ENCODE measurements at places on chromosomes 2 and 18.

DNA sequence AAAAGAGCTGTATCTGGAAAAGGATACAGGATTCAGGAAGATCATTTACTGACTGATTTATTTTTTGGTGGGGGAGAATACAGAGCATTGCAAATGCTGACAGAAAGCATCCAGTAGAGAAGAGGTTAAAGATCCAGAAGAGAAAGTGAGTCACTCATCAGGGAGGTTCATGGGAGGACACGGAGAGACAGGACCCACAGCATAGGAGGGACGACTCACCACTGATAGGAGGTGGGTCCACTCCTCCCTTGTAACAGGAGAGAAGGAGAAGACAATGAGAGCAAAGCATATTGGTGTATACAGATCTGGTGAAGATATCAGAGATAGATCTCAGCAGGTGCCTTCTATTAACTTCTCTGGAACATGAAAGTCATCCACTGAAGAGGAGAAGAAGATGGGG is 142.4 kb upstream of the AQP4 start:
- DNase-seq: no peak

- no peak for DNase-seq
Measured at GRCh38 chr2:19488009-19488691, 129.7 kb upstream of the OSR1 start.

GRCh38 chr2:211070547-211070946 is 514.1 kb downstream of the CPS1 start:
- DNase-seq: no peak

DNA sequence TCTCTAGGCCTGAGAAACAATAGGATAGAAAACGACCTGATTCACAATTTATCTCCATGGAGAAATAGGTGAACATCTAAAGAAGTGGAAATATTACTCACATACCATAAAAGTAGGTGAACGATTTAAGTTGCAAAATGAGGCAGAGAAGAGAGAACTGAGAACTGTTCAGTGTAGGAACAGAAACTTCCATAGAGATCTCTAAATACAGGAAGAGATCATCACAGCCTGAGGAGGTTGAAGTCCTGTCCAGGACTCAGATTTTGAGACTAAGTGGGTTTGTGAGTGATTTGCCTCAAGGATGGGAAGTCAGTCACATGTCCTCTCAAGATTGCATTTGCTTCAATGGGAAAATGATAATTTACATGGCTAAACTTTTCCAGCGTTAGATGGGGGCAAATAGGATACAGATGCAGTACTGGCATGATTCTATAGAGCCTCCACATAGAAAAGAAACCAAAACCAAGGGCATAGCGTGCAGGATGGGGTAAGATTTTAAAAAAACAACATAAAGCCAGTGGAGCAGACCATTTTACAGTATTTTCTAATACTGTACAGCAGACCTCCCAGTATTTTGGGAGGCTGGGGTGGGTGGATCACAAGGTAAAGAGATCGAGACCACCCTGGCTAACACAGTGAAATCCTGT is 68.8 kb downstream of the MEP1B start:
- DNase-seq: no peak

DNA sequence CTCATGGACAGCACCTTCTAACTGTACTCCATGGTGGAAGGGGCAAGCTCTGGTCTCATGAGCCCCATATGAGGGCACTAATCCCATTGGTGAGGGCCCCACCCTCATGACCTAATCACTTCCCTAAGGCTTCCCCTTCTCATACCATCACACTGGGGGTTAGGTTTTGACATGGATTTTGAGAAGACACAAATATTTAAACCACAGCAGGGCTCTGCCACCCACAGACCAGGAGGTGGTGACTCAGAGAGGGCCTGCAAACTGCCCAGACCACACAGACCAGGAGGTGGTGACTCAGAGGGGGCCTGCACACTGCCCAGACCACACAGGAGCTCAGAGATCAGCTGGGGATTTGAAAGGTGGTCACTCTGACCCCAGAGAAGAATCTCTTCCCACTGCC is 222.0 kb downstream of the KLHL29 start:
- no peak for DNase-seq

DNA sequence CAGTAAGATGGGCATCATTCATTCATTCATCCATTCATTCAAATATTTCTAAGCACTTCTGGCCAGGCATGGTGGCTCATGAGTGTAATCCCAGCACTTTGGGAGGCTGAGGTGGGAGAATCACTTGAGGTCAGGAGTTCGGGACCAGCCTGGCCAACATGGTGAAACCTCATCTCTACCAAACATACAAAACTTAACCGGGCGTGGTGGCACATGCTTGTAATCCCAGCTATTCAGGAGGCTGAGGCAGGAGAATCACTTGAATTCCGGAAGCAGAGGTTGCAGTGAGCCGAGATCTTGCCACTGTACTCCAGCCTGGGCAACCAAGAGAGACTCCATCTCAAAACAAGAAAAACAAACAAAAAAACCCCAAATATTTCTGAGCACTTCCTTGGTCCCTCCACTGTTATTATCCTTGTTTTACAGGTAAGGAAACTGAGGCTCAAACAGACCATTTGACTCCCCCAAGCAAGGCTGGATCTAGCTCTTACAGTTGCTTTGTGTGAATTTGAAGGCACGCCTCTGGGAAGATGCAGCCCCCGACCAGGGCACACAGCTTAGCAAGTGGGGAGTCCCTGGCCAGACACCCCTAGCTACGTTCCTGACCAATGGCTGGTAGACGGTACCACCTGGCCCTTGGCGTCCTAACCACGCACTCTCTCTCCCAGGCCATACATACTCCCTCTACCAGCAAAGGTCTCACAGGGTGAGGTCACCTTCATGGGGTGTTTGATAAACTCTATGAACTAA is 50.6 kb upstream of the ODC1 start:
- DNase-seq: no peak

- DNase-seq: no peak
Measured at GRCh38 chr18:79779021-79779699, 18.6 kb upstream of the KCNG2 start.

DNA sequence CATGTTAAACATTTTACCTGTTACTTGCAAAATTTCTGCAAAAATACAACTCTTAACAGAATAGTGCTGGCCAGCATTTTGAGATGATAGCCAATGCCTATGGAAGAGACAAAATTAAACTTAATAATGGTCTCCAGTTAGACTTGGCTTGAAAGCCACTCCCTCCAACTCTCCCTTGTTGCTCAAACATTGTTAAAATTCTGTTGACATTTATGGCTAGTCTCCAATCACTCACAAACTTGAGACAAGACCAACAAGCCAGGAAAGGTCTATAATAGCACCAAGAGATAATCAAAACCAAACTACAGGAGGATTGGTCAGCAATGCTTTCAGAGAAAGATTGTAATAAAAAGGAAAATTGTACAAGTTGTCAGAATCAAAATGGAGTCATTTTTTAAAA is 770.7 kb upstream of the NXPH2 start:
- DNase-seq: no peak

- no peak for DNase-seq
Measured at GRCh38 chr18:48385596-48385995, 23.6 kb downstream of the ZBTB7C start.

- DNase-seq: no peak
Measured at GRCh38 chr18:23307567-23308295, 145.4 kb upstream of the RIOK3 start.

DNA sequence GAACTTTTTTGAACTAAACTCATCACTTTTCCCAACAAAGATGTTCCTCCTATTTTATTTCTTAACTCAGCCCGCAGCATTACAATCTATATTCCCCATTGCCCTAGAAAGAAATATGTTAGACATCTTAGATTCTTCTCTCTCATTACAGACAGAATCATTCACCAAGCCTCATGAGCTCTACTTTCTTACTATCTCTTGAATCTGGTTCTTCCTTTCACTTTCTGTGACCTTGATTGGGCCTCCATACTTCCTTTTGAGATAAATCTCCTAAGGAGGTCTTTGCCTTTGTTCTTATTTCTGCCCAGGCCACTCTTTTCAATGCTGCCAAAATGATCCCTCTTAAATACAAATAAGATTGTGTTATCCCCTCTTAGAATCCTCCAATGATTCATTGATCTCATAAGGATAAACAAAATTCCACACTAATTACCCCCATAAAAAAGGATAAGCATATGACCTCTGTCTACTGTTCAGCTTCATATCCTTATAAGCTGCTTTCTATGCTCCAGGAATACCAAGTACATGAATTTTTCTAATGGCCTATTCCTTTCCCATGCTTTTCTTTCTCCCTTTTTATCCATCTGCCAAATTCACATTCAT is 400.0 kb downstream of the ARHGAP15 start:
- no peak for DNase-seq

GRCh38 chr2:164793529-164793928 is 48.1 kb downstream of the COBLL1 start:
- DNase-seq: no peak

DNA sequence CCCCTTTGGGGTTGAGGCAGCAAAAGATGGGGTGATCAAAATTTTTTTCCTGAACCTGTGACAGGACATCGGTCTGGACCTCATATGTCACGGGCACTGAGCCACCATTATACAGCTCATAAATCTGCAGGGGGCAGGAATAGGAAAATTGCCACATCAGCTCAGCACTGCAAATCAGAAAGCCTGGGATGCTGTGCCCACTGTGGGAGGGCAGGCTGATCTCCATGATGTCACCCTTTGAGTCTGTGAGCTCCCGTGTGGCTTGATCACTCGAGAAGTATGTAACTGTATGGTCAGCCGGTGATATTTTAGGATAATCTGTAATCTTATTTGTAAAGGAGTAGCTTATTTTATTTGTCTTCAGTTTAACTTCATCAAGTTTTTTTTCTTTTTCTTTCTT is 17.7 kb upstream of the CRYBA2 start:
- no peak for DNase-seq

- no peak for DNase-seq
Measured at GRCh38 chr2:72271766-72272641, 124.3 kb upstream of the CYP26B1 start.

GRCh38 chr2:30172627-30173026 is 25.8 kb downstream of the YPEL5 start:
- no peak for DNase-seq

DNA sequence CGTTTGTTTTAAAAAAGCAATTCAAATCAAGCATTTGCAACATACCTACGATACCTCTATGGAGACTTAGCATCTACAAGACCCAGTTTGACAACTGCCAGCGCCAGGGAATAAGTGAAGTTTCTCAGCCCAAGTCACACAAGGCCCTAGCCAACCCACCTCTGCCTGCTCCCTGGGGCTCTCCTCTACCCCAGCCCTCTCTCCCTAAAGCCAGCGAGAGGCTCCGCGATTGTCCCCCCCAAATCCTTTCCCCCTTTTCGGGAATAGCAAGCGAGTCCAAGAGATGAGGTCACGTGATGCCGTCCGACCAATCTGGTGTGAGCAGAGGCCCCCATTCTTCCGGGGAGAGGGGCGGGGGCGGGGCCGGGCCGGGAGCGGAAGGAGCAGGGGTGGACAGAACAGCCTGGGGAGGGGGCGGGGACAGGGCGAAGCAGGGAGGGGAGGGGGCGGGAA is 102.2 kb upstream of the RAB6C start:
- peak; percentile 86 for DNase-seq

DNA sequence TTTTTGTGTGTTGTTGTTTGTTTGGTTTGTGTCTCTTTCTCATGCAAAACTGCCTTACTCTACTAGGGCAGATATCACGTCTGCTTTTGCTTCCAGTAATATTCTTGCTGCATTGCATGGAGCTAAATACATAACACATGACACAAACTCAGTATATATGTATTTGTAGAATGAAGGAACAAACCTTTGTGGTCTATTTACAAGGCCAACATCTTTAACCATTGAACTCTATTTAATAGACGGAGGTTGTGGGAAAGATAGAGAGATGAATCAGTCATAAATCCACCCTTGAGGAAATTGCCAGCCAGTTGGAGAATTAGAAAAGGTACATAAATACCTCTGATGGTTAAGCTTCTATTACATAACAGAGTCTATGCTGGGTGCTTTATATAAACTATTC is 26.0 kb upstream of the IL1RL1 start:
- no peak for DNase-seq

DNA sequence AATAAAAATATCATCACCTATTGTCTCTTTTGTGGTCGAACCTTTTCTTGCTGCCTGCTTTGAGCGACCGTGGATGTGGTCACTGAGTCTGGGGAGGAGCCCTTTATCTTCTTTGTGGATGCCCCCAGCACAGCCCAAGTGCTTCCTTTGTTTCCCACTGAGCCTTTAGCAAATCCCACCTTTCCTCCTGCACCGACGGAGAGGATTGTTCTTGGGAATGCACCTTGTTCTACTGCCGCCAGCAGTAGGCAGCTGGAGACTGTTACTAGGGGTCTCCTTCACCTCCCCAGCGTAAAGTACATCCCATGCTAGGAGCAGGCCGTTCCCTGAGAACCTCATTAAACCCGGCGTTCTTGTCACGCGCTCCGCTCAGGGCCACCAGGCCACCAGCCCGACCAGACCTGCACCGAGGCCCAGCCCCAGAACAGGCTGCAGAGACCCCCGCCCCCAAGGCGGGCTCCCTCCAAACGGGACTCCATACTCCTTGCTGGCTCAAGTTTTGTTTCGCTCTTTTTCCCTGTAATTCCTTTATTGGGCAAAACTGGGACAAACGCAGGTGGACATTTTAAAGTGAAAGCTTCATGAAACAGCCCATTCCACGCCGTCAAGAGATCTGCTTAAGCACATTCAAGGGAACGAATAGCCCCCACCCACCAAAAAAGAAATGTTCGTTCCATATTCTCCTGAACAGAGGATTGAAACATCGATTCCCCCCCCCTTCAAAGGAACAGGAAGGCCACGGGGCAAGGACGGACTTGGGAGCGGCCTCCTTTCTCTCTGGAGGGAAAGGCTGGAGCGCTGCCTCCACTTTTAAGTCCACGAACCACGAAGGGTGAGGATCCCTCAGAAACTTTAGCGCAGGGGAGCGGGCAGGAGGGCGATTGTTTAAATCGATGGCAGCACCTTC is 1.1 kb upstream of the MAT2A start:
- DNase-seq: peak; percentile 45

- no peak for DNase-seq
Measured at GRCh38 chr2:145286716-145287275, 766.9 kb upstream of the ZEB2 start.

GRCh38 chr18:74197705-74198341 is 49.5 kb downstream of the TIMM21 start:
- no peak for DNase-seq

GRCh38 chr18:45739848-45740247 is 15.9 kb downstream of the SLC14A1 start:
- DNase-seq: no peak

DNA sequence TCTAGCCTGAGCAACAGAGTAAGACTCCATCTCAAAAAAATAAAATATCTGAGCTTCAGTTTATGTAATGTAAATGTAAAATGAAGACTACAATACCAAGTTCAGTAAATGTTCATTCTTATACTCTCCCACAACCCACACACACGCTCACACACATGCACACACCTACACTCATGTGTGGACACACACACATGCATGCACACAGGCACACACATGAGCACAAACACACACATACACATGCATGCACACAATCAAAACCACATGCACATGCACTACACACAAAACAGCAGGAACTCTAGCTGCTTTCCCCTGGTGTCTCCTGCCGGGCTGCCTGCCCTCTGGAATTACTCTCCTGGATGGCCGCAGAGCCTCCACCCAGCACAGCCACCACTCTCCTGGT is 90.6 kb downstream of the GFPT1 start:
- DNase-seq: no peak

- no peak for DNase-seq
Measured at GRCh38 chr2:120947327-120947726, 211.7 kb downstream of the GLI2 start.

- no peak for DNase-seq
Measured at GRCh38 chr2:101931402-101931801, 60.4 kb upstream of the IL1R2 start.

- DNase-seq: no peak
Measured at GRCh38 chr2:228705318-228705717, 523.8 kb upstream of the SPHKAP start.

- DNase-seq: no peak
Measured at GRCh38 chr2:113878743-113879142, 11.1 kb upstream of the ACTR3 start.

Measured in stimulated activated CD4-positive, alpha-beta T cell treated with anti-CD3 and anti-CD28 coated beads, Interleukin-4, amount 100 ng/mL, for 24 hours (primary cell).